ENCODE measurements at places on chromosomes 2 and 18.

GRCh38 chr18:39793609-39794008 is 2161.4 kb upstream of the PIK3C3 start:
- DNase-seq = no peak

GRCh38 chr2:105181282-105181681 is 60.3 kb upstream of the GPR45 start:
- DNase-seq = no peak

- DNase-seq = no peak
Measured at GRCh38 chr2:164438490-164439205, 182.6 kb downstream of the GRB14 start.

- no peak for DNase-seq
Measured at GRCh38 chr2:71471276-71471675, 17.9 kb downstream of the DYSF start.

GRCh38 chr2:58042486-58042970 is 4.1 kb upstream of the VRK2 start:
- DNase-seq = no peak

DNA sequence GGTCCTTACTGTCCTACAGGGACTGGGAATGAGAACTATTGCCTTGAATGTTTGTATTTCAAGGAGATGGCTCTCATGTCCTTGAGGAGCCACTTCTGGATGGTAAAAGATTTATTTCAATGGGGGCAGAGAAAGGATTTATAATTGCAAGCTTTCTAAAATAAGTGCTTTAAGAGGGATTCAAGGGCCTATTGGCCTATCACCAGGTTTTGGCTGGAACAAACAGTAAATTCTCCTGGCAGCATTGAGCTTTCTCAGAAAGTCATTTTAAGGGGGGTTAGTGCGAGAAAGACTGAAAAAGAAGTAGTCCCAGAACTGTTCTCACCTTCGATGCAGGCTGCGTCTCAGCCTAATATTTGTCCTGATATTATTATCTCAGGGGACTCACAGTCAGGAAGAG is 29.8 kb downstream of the DPP10 start:
- no peak for DNase-seq

DNA sequence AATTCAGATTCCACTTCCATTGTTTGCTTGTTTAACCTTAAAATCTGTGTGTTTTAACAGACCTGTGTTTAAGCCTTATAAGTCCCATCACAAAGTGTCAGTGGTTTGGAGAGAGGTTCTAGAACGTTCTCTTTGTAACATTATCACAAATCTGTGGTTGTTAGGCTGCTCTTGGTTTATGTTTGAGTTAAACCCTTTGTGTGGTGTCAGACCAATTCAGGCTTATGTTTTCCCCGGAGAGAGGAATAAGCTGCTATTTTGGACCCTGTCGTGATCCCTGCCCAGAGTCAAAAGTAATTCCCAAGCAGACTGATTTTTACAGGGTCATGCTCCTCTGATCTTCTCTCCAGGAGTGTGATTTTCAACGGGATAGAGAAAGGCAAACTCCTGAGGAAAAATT is 43.8 kb upstream of the LTBP1 start:
- no peak for DNase-seq

- DNase-seq = no peak
Measured at GRCh38 chr2:167144179-167144898, 256.1 kb downstream of the XIRP2 start.

DNA sequence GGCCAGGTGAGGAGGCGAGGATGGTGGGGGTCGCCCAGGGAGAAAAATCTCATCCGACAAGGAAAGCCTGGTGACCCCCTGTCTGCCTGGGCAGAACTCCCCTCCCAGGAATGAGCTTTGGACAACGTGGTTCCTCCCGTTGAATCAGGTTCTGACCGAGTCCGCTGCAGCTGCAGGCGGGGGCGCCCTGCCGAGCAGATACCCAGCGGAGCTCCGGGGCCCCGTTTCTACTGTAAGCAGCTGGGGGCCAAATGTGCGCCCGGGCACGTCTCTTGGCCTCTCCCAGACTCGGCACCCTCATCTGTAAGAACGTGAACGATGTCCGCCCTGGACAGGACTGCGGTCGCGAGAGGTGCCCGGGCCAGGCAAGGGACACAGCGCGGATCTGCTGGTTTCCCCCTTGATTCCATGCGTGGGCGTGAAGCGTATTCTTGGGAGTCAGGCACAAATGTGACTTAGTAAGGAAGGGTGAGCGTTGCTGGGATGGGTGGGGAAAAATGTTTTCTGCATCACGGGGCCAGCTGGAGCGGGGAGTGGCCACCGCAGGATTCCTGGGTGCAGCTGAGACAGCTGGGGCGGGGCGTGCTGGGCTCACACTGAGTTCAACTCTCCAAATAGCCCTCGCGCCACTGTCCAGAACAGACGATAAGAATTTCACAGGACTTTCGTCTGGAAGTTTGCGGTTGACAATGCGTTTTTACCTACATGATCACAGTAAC is 20.2 kb upstream of the TUBB6 start:
- DNase-seq = no peak

GRCh38 chr2:134846213-134846612 is 7.8 kb downstream of the ACMSD start:
- DNase-seq = no peak

DNA sequence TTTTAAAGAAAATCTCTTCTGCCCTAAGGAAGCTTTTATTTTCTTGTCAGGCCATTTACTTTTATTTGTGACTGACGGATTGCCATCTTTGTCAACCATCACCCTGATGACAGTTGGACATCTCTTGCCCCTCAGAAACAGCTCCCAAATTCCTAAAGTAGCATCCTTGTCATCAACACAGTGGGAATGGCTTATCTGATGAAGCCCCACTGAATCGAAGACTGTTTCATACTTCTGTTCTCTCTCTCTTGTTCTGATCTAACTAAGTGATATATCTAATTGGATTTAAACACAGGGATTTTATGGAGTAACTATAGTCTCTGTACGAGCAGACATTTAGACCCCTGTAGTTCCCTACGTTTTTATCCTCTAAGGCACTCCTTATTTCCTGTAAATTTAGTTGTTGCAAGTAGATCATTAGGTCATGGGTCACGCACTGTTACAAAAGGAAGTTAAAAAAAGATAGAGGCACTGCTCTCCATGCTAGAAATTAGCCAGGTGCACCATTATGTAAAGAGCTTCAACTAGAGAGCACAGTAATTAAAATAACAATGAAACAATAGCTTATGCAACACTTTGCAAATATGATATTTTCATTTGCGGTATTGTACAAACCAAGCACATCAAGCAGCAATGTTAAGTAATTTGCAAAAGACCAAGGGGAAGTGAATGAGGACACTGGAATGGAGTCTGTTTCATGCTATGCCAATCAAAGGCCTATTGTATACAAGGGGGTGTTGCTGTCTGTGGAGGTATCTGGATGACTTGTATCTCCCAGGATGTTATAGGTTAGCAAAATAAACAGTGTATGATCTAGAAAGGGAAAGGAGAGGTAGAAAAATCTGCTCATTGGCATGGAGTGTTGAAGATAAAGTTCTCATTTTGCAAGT is 284.7 kb downstream of the LRRTM1 start:
- no peak for DNase-seq

- DNase-seq = no peak
Measured at GRCh38 chr18:35526495-35527059, 28.8 kb upstream of the INO80C start.

DNA sequence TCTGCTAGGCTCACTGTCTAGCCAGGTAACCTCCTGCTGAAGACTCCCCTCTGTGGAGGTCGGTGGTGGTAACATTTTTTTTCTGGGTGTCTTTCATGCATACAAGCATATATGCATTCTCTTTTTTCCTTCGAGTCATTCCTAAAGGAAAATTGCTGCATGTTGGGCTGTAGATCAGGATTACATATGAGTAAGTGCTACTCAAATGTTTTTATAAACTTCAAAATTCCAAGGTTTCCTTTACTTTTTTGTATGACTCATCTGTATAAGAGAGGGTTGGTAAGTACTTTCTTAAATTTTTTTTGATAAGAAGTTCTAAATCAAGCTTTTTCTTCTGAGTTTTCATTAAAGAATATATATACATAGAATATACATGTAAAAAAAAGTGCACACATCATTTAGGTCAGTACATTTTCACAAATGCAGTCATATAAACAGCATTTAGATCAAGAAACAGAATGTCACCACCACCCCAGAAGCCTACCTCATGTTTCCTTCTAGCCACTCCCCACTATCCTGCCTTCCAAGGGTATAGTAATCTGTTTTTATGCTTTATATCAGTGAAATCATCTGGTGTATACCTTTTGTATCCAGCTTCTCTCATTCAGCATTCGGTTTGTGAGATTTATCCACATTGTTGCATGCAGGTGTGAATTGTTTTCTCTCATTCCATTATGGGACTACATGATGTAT is 128.0 kb upstream of the MAP3K20 start:
- no peak for DNase-seq

GRCh38 chr2:157345647-157346389 is 20.2 kb upstream of the ERMN start:
- no peak for DNase-seq

DNA sequence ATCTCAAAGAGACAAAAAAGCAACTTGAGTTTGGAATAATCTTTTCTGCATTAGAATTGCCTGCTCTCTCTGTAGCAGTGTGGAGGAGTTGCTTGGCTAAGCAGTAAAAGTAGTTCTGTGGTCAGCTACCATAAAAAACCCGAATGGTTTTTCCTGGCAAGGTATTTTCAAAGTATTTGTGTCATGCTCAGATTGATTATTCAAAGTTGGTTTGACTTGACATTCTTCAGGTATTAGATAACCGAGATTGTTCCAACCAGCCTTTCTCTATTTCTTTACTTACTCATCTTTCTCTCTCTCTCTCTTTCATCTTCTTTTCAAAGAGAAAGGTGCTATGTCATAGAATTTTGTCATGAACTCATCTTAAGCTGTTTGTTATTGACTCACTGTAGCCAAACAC is 404.9 kb downstream of the CPS1 start:
- DNase-seq = no peak

GRCh38 chr2:188079196-188079595 is 212.5 kb upstream of the GULP1 start:
- DNase-seq = no peak

GRCh38 chr2:100412881-100413321 is 4.6 kb downstream of the CHST10 start:
- no peak for DNase-seq

GRCh38 chr2:101341901-101342624 is 33.6 kb upstream of the RNF149 start:
- peak; percentile 84 for DNase-seq

DNA sequence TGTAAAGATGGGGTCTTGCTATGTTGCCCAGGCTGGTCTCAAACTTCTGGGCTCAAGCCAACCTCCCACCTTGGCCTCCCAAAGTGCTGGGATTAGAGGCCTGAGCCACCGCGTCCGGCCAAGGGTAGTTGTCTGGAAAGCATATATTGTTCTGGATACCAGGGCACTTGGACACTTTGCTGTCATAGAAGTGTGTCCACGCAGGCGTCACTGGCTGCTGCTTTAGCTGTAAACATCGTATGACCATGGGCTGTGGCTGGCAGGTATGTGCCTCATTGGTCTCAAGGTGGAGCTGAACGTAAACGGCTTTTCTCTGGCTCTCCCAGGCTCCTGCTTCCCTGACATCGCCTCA is 3.2 kb upstream of the GPR35 start:
- DNase-seq = no peak

DNA sequence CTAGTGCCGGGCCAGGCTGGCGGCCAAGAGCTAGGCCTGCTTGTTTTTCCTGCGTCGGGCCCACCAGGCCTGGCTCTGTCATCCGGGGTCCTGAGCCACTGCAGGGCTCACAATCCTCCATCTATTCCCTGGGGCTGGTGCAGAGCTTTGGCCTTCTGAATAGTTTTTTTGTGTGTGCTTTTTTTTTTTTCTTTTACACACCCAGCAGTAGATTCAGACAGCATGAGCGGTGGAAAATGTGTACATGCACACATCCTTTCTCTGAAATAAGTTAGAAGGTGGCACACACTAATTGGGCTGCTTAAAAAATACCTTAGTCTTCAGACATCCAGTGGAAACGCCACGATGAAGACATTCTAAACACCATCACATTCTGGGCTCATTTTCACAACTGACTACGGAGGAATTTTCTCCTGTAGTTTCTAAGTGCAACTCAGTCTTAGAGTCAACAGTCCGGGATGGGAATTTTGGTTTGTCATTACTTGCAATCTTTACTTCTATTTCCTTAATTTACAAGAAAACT is 6.1 kb downstream of the ZFP36L2 start:
- DNase-seq = no peak

DNA sequence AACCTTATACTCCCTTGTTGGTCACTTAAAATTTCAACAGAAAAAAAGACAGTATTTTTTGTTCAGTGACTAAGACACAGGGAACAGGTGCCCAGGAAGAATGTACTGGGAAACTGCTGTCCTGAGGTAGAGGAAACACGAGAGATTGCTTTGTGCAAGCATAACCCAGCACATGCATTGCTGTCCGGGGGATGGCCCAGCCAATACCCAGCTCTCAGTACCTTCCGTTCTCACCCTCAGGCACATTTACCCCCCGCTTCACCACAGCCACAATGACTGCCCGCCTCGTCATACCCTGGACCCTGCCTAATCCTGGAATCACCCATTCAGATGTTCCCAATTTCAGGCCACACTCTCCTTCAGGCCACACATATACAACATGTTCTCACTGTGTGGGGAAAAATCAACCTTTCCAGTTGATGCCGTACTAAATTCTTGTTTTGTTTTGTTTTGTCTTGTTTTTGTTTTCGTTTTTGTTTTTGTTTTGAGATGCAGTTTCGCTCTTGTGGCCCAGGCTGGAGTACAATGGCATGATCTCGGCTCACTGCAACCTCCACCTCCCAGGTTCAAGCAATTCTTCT is 140.7 kb downstream of the ESCO1 start:
- no peak for DNase-seq

DNA sequence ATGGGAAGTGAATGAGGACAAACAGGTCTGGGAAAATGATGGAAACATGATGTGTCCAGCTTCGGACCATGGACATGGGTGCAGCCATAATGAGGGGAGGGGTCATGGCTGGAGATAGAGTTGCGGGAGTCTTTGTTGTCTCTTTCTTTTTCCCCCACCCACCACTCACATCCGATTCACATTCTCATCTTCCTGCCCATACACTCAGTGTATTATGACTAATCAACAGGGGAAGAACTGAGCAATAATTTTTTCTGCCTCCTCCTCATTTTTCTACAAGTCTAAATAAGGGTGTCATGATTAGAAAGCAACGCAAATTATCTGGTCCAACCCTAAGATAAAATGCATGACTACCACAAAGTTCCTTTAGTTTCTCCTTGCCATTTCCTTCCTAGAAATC is 5.7 kb upstream of the SERPINB2 start:
- DNase-seq = no peak
